ENCODE measurements at places on chromosomes 13 and 19. TPM values are rescaled to one million over a fixed set of nuclear protein-coding genes. Genes with fewer than 3 reads are reported as not detected.

DNA sequence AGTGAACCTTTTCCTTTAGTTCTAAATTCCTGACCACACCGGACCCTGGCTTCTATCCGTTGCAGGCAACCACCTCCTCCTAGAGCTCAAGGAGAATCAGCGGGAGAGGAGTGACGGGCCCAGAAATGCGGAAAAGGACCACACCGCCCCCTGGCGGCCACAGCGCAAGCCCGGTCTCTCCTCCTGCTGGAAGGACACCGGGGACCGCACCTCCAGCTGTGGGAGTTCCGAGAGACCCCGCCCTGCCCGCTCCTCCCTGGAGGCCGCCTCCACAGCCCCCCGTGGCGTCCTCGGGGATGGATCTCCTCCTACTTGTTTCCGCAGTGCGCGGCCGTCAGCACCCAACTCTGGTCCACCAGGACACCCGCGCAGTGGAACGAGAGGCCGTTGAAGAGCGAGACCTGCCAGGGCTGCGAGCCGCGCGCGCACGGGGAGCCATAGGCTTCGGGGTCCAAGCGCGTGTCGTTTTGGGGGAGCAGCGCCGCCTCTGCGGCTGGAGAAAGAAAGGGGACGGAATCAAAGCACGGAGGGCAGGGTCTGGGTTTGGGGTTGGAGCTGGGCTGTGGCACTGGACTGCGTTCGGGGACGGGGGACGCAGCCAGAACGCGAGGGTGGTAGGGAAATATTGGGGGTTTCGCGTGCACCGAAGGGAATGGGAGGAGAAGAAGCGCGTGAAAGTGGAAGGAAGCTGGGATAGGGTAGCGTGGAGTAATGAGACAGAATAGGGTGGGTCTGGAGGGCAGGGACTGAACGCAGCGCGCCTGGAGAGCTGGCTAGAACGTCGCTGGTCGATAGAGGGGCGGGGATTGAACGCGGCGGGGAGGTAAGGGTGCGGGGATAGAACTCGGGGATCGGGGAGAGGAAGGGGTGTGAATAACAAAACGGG, 2.5 kb downstream of the KLK10 start:
- H3K4me1 ChIP-seq, result no peaks in the 10 kb centered on the region
- H3K36me3 ChIP-seq, result no peaks in the 10 kb centered on the region
- peak; percentile 16 for DNase-seq
- no peak overlapping the region for H3K27ac ChIP-seq
- H3K27me3 ChIP-seq, result peaks cover 3% of the 10 kb centered on the region

GRCh38 chr19:14377883-14378328, 3.3 kb upstream of the ADGRE5 start:
- DNase-seq, result no peak
- no peak overlapping the region for H3K4me3 ChIP-seq
- H3K4me1 ChIP-seq, result peaks cover 7% of the 10 kb centered on the region
- H3K27me3 ChIP-seq, result no peaks in the 10 kb centered on the region
- no peak overlapping the region for H3K27ac ChIP-seq

DNA sequence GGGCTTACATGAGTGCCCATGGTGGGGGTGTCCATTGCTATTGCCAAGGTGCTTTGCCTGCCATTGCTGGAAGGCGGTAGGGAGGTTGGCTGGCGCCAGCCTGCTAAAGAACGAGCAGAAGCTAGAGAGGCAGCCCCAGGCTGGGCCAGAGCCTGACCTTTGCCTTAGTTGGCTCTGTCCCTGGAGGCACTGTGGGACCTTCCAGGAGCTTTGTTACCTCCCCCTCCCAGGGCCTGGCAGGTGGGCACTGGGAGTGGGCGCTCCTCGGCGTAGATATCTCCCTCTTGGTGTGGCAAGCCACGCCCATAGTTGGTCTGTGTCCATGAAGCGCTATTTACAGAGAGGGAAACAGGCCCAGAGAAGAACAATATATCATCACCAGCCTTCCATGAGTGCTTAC, 2.3 kb upstream of the SLC25A42 start:
- H3K4me3 ChIP-seq, result no peak overlapping the region
- no peak for DNase-seq
- peaks cover 17% of the 10 kb centered on the region for H3K4me1 ChIP-seq
- no peaks in the 10 kb centered on the region for H3K27me3 ChIP-seq
- peaks cover 13% of the 10 kb centered on the region for H3K36me3 ChIP-seq
- H3K27ac ChIP-seq, result no peak overlapping the region

GRCh38 chr19:27892500-27892899, 1320.5 kb downstream of the UQCRFS1 start:
- no peak for DNase-seq
- no peak overlapping the region for H3K27ac ChIP-seq
- H3K27me3 ChIP-seq, result no peaks in the 10 kb centered on the region
- no peaks in the 10 kb centered on the region for H3K4me1 ChIP-seq
- no peaks in the 10 kb centered on the region for H3K36me3 ChIP-seq
- H3K4me3 ChIP-seq, result no peak overlapping the region

DNA sequence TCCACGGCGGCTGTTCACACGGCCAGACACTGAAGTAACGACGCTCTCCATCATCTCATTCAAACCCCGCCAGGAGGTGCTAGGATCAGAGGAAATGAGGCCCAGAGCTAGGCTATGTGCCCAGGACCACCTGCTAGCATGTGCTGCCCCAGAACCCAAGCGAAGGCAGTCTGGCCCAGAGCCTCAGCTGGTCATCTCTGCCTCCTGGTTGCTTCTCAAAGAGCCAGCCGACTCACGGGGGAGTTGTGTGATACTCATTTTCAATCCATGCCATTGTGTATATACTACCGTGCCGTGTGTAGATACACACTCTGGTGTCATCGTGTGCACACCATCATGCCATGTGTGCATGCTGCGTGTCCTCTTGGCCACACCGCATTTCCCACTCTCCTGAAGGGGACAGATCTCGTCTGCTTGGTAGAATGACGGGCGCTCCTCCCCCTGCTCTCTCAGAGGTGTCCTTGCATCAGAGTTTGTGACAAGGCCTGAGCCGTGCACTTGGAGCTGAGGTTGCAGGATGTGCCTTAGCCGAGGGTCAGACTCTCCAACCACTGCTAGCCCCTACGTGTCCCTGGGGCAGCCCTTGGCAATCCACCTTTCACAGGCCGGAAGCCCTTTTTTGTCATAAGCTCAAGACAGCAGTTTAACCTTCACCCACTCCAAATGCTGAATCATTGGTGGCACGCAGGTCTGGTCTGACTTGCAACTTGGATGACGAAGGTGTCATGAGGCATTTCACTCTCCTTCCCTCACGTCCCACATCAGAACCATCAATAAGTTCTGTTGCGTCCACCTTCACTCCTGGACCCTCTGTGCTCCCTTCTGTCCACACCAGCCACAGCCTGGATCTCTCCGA, 130.4 kb downstream of the CRYL1 start:
- no peaks in the 10 kb centered on the region for H3K4me1 ChIP-seq
- no peak for DNase-seq
- H3K27ac ChIP-seq, result no peak overlapping the region
- H3K36me3 ChIP-seq, result no peaks in the 10 kb centered on the region
- H3K27me3 ChIP-seq, result peaks cover 4% of the 10 kb centered on the region

GRCh38 chr13:42807241-42807640, 25.9 kb downstream of the FAM216B start:
- no peaks in the 10 kb centered on the region for H3K27me3 ChIP-seq
- no peaks in the 10 kb centered on the region for H3K36me3 ChIP-seq
- no peak overlapping the region for H3K4me3 ChIP-seq

Gene CEACAM16
- total RNA-seq, result not detected

Gene SIGLEC5
- total RNA-seq, result not detected

Gene PALM
- total RNA-seq, result 22.1 TPM

Gene SHISA2
- total RNA-seq, result under 0.01 TPM

Gene IL12RB1
- total RNA-seq, result under 0.01 TPM

Gene CCDC169
- total RNA-seq, result 3.3 TPM

Gene KLK3
- not detected for total RNA-seq

Gene IL17D
- 3.1 TPM for total RNA-seq

Measured in fibroblast of lung (primary cell).